ENCODE measurements at places on chromosomes 5 and 9.

DNA sequence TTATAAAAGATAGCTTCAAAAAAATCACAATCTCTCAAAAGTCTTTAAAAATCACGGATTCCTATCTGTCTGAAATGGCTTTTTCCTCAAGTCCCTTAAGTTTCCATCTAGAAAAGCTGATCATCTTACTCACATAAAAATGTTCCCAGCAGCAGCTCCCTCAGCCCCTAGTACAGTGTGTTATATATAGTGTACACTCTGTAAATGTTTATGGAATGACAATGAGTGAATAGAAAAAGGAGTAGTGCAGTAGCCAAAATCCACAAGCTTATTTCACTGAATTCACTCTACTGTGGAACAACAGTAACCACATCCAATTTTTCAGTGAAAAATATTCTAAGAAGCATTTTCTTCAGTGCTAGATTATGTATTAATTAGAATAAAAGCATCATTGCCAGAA is 609.4 kb downstream of the DTWD2 start:
- no peak for DNase-seq

GRCh38 chr9:121631978-121632418 is 19.4 kb upstream of the DAB2IP start:
- no peak for DNase-seq

DNA sequence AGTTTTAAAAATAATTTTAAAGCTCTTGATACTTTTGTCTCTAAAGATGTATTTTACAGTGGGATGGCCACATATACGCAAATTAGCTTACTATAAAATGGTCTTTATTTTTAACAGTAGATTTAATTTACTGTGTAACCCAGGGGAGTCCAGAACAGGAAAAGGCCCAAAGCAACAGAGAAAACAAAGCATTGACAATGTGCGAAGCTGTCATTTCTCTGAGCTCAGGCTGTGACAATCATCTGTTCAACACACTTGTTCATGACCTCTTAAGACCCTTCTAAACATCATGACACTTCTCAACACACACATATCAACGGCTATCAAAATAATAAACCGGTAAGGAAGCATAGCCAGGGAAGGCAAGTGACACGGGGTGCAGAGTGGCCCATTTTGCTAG is 499.6 kb upstream of the MPDZ start:
- no peak for DNase-seq

- no peak for DNase-seq
Observed at GRCh38 chr5:142012186-142012785, 541 bp downstream of the GNPDA1 start.

DNA sequence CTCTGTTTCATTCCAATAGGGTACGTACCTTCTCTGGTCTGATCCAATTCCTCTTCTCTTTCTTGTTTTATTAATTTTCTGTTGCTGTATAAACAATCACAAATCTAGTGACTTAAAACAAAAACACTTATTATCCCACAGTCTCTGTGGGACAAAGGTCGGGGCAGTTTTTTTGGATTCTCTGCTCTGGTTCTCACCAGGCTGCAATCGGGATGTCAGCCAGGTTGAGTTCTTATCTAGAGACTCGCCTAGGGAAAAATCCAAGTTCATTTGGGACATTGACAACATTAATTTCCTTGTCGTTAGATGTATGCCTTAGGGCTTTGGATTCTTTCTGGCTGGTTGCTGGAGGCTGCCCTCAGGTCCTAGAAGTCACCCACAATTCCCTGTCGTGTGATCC is 430.5 kb upstream of the RORB start:
- no peak for DNase-seq

- DNase-seq = no peak
Observed at GRCh38 chr5:57676222-57677098, 193.8 kb upstream of the ACTBL2 start.

DNA sequence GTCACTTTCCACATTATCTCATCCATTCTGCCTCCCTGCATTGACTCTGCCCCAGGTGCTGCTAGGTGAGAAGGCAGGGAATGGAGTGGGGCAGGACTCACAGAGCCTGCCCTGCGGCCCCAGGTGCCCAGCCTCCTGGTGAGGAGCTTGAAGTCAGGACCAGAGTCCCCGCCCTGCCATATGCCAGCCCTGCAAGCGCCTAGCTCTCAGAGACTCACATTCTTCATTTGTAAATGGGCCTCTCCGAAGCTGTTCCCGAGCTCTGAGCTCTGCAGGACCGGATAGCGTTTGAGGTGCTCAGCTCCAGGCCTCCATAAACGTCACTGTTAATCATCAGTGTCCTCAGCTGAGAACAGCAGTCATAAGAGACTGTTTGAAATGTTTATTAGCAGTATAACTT is 75.1 kb upstream of the STXBP1 start:
- no peak for DNase-seq

GRCh38 chr5:124880903-124881697 is 134.7 kb upstream of the ZNF608 start:
- DNase-seq = no peak

DNA sequence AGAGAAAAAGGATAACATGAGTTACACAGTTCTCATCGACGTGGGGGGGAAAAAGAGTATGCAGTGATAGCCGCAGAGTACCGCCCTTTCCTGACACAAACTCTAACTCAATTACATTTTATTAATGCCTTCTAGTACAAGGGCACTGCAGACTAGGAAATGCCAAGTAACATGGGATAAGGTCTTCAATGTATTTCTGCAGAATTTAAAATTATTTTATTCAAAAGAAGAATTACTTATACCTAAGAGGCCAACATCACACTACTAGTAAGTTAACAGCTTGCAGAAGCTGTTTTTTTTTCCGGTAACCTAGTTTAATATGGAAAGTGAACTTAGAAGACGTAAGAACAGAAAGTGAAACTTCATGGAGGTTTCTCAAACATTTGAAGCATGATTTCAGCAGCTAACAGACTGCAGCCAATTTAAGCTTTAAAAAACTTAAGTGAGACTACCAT is 3.9 kb downstream of the SETX start:
- peak; percentile 74 for DNase-seq

DNA sequence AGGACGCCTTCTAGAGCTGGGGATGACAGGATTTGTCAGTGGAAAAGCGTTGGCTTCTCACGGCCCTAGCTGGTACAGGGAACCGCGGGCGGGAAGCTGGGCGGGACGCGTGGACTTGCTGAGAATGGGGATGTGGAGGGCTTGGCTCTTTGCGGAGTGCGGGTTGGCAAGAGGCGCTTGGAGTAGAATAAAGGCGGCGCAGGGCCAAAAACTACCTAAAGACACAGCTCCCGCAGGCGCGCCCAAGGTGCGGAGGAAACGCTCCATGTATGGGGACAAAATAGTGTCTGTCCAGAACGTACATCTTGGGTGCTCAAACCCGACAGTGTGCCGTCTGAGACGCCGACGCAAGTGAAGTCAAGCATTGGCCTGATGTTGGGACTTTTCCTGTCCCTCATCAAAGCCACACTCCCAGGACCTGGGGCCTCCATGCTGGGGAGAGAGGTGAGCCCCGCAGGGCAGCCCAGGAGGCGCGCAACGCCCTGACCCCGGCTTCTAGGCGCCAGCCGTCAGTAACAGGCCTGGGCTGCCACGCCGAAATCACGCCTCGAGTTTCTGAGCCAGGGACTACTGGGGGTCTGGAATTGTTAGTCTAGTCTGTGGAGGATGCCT is 1.6 kb upstream of the NKX2-5 start:
- DNase-seq = peak; percentile 35

- no peak for DNase-seq
Observed at GRCh38 chr5:28305891-28306290, 1267.5 kb upstream of the CDH9 start.

GRCh38 chr9:114423181-114423580 is 35.4 kb upstream of the AKNA start:
- DNase-seq = no peak

DNA sequence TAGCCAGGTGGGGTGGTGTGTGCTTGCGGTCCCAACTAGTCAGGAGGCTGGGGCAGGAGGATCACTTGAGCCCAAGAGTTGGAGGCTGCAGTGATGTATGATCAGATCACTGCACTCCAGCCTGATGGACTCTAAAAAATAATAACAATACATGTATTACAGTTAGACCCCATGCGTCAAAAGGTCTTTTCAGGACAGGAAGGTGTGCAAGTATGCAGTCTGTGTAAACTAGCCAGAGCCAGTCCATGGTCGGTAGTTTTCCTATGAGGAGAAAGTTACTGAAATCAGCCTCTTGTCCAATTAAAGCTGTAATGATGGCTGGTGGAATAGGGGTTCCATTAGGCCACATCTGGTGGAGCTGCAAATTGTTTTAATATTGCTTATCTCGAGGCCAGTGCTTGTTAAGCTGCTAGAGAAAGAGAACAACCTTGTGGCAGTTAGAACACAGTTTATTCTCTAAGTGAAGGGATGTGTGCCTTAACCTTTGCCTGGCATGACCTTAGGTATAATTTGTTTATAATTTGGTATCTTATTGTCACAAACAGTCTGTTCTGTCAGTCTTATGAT is 1.5 kb upstream of the STOM start:
- DNase-seq = no peak

- DNase-seq = no peak
Observed at GRCh38 chr9:96333958-96334357, 32.0 kb upstream of the HSD17B3 start.

DNA sequence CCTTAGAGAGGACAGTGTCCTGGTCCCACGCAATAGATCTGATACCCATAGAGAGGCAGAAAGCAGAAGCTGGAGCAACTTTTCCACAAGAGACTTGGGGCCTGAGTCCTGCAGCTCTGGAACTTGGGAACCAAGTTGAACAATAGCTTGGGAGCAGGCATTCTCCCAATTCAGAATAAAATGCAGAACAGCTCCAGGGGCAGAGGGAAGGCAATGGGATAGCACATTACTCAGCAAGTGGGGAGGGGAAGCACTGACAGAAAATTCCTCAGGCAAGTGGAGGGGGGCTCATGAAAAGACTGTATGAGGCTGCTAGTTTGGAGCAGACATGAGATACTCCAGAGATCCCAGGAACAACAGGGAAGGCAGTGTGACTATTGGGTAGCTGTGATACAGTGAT is 513.6 kb downstream of the HINT1 start:
- no peak for DNase-seq

All from GM13976 (cell line).